ENCODE measurements at places on chromosomes 1 and 21.

DNA sequence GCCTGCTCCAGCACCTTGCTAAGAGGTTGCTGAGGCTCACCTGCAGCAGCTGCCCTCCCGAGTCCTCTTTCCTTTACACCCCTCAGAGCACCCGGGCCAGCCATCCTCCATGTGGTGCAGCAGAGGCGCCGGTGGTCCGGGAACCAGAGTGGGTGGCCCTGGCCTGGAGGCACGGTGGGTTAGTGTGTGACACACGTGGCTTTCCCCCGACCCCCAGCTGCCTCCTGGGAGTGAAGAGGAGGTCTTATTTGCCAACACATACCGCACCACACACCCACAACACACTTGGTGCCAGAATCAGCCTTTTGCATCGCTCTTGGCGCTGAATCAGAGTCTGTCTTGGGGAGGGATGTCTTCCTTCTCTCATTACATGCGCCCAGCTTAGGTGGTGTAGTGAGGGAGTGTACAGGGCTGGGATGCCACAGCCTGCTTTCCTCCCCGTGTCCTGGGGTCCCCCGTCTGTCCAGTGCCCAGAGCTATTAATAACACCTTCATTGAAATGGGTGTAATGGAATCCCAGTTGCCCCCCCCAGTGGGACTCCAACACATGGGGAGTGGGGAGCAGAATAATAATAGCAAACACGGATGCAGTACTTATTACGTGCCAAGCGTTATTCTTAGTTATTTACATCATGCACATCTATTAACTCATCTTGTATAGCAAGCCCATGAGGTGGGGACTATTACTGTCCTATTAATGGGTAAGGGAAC is 38.2 kb downstream of the MAPKAPK2 start:
- no peak for DNase-seq

- peak; percentile 31 for DNase-seq
These were observed 330.9 kb downstream of the S1PR1 start for GRCh38 chr1:101567582-101568189.

- no peak for DNase-seq
These were observed 3.0 kb downstream of the EPS8L3 start for GRCh38 chr1:109760581-109761226.

- DNase-seq: no peak
These were observed 64.5 kb upstream of the LYST start for GRCh38 chr1:235931171-235931738.

- DNase-seq: no peak
These were observed 18.4 kb upstream of the LRRC3 start for GRCh38 chr21:44436958-44437357.

GRCh38 chr1:115630342-115630741 is 11.4 kb upstream of the VANGL1 start:
- DNase-seq: no peak

GRCh38 chr1:54135436-54136120 is 17.2 kb downstream of the CDCP2 start:
- DNase-seq: no peak

- DNase-seq: no peak
These were observed 410.5 kb downstream of the LMO4 start for GRCh38 chr1:87739141-87739540.

DNA sequence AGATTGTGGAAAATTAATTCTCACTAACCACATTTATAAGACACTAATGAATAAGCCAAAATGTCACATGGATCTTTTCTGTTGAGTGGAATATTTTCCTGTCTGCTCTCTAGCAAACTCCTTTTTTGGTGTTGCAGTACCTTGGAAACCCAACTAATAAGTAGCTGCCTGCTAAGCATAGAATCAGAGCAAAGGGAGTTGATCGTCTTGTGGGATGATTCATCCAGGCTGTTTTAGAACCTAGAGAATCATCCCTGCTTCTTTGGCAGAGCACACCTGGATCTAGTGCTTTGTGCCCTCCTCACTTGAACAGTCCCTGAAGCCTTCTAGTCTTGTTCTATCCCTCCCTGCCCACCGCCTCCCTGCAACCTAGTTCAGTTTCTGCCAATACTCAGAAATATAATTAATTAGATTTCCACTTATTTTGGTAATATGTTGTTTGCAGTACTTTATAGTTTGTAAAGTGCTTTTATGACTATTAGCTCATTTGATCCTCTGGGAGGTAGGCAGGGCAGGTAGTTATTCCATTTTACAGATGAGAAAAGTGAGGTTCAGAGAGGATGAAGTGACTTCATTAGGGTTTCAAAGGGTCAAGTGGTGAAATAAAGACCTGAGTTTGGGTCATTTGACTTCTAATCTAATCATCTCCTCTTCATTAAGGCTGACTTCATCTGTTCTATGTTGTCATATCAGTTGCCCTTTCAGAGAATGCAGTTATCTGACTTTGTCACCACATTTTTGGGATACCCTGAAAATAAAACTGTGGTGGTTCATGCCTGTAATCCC is 2.5 kb downstream of the AGO4 start:
- DNase-seq: no peak

DNA sequence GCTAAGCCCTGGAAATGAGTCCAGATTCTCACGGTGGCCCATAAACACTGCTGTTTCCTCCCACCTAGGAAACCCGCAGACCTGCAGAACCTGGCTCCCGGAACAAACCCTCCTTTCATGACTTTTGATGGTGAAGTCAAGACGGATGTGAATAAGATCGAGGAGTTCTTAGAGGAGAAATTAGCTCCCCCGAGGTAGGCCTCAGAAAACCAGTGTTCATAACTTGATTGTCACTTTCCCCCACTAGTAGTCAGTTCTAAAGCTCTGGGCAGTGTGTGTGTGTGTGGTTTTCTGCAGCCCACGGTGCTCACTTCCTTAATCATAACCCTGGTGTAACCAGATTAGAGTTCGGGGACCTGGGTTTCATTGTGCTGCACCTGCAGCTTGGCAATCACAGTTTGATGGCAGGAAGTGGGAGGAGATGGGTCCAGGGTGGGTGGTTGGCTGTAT is 39.1 kb downstream of the CLIC6 start:
- peak; percentile 28 for DNase-seq

GRCh38 chr1:174982971-174983689 is 16.6 kb upstream of the CACYBP start:
- peak; percentile 57 for DNase-seq

DNA sequence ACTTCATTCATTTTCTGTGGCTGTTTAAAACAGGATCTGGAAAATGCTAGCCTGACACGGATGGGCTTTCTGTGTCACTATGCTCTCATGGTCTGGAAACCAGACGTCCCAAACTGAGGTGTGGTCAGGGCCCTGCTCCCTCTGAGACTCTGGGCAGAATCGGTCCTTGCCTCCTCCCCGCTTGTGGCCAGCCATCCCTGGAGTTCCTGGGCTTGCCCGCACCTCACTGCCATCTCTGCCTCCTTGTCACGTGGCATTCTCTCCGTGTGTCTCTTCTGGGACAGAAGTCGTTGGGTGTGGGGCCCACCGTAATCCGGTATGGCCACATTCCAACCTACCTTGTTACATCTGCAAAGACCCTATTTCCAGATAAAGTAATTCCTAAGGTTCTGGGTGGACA is 10.1 kb upstream of the ACTRT2 start:
- no peak for DNase-seq

GRCh38 chr1:209641832-209642172 is 10.4 kb downstream of the LAMB3 start:
- no peak for DNase-seq

DNA sequence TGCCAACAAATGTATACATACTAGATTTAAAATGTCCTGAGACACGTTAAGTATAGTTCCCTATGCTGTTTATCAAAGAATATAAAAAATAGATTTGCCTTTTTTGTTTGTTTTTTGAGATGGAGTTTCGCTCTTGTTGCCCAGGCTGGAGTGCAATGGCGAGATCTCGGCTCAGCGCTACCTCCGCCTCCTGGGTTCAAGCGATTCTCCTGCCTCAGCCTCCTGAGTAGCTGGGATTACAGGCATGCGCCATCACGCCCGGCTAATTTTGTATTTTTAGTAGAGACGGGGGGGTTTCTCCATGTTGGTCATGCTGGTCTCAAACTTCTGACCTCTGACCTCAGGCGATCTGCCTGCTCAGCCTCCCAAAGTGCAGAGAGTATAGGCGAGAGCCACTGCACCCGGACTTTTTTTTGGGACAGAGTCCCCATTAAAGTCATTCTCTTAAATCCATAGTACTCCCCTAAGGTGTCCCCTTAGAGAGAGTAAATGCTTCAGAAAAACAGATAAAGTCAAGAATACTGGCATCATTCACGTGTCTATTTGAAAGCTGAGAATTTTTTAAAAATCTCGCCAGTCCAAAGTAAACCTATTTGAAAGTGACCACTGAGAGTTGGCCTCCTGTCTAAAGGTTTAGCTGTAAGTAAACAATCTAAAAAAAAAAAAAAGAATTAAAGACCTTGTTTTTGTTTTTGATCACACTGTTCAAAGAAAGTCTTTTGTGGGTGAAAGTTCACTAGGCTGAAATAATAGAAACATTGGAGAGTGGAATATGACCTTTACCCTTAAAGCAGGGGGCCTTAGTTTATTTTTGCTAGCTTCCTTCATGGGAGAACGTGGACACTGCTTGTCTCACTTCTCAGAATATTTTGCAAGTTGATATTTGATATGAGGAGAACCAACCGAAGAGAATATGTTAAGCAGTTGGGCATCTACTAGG is 48.0 kb upstream of the SLC16A1 start:
- no peak for DNase-seq

DNA sequence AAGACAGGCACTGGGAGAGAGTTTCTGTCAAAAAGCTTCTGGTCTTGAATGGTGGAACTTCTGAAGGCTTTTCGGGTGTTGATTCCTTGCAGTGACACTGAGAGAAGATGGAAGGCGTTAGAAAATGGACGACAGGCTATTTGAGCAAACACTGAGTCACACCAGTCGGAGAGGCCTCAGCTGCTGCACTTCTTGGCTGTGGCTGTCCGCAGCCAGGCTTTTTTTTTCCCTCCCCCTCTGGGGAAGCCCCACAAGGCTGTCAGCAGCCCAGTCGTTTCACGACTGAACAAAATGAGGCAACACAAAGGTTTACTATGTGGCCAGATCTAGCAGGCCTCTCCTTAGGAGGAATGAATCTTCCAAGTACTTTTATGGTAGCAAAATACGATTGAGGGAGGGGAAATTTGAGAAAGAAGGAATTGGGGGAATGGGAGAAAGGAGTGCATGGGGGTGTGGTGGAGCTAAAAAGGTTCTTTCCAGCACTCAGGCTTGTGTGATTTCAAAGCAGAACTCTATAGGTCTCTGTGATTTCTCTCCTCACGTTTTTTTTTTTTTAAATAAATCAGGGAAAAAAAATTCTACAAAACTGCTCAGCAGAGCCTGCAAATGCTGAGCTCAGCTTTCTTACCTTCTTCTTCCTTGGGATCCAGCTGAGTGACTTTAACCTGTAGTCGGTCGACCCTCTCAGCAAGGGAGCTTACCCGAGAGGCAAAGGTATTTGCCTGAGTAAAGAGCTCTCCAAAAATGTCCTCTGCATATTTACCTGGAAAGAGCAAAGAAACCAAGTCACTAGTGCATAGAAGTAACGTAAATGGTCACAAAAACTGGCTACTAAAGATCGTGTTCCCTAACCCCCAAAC is 26.1 kb downstream of the GPR3 start:
- peak; percentile 54 for DNase-seq

- no peak for DNase-seq
These were observed 139.6 kb downstream of the BRINP2 start for GRCh38 chr1:177310326-177310725.

DNA sequence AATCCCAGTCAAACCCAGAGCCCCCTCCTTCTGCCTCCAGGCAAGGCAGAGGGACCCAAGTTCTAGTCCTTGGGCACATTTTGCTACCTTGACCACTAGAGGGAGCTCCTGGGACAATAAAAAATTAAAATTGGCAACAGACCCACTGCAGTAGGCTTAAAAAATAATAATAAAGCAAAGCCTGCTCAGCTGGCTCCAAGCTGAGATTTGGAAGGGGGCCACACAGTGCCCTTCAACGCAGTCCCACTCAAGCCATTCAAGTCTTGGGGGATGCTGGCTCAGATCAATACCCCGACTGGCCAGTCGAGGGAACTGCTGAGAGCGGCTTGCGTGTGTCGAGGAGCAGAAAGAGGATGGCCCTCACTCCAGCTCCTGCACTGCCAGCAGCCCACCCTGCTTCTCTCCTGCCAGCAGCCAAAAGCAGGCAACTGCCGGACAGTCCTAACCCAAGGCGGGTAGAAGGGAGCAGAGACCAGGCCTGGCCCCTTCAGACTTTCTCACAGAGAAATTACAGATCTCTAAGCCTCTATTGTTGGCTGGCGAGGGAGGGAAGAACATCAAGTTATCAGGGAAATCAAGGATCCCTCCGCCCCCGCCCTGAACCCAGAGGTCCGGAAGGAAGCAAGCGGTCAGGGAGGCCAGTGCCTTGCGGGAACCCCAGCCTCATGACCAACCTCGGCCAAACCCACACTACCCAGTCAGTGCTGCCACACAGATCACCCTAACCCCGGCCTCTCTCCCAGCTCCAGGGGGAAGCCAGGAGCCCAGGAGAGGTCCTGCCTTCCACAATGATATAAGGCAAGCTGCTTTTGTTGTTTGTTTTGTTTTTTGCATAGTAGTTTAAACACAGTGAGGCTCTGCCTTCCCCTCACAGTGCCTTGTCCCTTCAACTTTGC is 4.9 kb upstream of the ALDH4A1 start:
- peak; percentile 68 for DNase-seq

DNA sequence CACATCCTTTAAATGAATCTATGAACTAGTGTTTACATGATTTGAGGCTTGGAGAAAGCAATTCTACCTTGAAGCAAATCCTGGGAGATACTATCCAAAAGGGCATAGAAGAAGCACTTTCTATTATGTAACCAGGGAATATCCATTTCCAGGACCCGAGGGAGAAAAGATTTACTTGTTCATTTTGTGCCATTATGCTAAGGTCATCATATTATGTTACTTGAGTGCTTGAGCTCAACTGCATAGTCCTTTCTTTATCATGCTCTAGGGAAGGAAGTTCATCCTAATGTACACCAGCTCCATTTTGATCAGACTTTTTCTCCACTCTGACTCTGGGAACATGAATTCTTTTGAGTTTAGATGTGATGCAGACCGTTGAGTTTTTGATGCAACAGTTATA is 188.6 kb upstream of the SNX7 start:
- DNase-seq: no peak

- no peak for DNase-seq
These were observed 515.1 kb upstream of the PTBP2 start for GRCh38 chr1:96206451-96206850.

DNA sequence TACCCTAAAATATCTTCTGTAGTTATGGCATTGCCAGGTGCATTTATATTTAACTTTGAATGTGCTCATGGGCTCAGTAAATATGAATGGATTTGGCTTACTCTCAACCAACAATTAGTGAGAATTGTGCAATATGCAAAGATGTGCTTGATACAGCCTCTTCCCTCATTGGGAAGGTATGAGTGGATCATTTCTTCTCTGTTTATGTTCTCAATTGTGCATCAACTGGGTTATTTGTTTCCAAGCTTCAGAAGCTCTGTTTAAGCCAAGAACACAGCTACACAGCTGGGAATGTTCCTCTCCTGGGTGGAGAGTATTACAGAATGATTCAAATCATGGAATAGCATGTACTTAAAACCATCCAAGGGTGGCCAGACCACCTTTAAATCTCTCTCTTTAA is 17.6 kb upstream of the MAP1LC3C start:
- no peak for DNase-seq

GRCh38 chr1:28954126-28954726 is 39.9 kb downstream of the EPB41 start:
- DNase-seq: no peak

Measured in CD4-positive, alpha-beta T cell treated with Interleukin-6 at 100 ng/mL for 8 hours (primary cell).